ENCODE measurements at places on chromosomes 2 and 18.

DNA sequence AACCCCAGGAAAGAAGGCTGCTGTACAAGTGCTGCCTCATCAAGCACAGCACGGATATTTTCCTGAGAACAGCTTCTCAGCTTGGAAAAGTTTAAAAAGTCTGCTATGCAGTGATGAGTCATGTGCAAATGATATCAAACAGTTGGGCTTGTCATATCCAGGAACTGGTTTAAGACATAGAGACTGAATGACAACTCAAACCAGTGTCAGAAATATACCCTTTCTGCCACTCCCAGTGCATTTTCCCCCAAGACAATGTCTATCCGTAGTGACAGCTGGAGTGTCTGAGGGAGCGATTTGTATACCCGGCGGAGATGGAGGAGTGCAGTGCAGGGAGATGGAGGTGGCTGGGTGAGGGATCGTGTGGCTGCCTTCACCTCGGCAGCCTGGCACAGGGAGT is 28.2 kb downstream of the SOX11 start:
- no peak for DNase-seq

- DNase-seq: no peak
Observed at GRCh38 chr2:234952270-234953115, 676 bp downstream of the SH3BP4 start.

DNA sequence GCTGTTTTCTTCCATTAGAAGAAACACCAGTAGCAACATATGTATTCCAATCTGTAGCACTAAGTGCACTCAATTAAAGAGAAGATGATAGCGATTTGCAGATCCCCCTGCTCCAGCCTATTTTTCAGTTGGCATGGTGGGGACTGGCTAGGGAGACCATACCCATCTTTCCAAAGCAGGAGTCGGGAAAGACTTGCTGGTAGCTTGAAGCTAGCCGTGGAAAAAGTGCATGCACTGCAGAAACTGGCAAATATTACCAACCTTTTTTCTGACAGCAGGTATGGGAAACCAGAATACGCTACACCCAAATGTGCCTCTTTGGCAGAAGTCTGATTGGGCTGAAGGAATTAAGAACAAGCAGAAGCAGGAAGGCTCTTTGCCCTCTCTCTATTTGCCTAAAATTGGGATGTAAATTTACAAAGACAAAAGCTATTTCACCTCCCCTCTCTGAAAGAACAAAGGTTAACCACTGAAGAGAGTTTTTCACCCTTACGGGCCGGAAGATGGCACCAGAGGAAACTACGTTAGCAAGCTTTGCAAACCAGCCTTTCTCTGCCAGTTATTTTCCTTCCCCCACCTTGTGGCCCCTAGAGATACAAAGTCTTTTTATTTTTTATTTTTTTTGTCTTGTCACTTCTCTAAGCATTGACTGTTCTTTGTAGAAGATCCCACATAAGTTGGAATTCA is 273.1 kb downstream of the DLGAP1 start:
- DNase-seq: no peak

- no peak for DNase-seq
Observed at GRCh38 chr18:45236676-45237075, 378.6 kb upstream of the SLC14A2 start.

- DNase-seq: no peak
Observed at GRCh38 chr2:149360106-149360505, 29.7 kb downstream of the LYPD6 start.

- no peak for DNase-seq
Observed at GRCh38 chr2:85763831-85764230, 10.0 kb downstream of the ATOH8 start.

- DNase-seq: no peak
Observed at GRCh38 chr2:193946806-193947205, 1710.2 kb upstream of the SLC39A10 start.

GRCh38 chr18:475202-476031 is 25.1 kb downstream of the COLEC12 start:
- no peak for DNase-seq

DNA sequence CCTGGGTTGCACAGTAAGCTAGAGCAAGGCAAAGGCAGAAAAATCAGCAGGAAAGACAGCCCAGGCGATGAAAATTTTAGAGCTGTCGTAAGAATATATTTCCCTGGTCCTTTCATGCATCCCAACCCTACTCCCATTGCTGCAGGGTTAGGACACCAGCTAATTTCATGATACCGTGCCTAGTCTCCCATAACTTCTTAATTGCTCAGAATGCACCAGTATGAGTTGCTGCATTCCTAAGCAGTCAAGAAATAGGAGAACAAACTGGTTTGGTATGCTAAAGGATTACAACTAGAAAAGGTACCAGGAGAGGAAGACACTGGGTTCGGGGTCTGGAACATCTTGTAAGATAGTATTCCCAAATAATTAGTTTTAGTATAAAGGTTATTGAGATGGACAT is 269.4 kb upstream of the NRXN1 start:
- no peak for DNase-seq

- no peak for DNase-seq
Observed at GRCh38 chr2:40690036-40690435, 238.1 kb upstream of the SLC8A1 start.

- DNase-seq: no peak
Observed at GRCh38 chr2:234348081-234348480, 148.8 kb downstream of the ARL4C start.

DNA sequence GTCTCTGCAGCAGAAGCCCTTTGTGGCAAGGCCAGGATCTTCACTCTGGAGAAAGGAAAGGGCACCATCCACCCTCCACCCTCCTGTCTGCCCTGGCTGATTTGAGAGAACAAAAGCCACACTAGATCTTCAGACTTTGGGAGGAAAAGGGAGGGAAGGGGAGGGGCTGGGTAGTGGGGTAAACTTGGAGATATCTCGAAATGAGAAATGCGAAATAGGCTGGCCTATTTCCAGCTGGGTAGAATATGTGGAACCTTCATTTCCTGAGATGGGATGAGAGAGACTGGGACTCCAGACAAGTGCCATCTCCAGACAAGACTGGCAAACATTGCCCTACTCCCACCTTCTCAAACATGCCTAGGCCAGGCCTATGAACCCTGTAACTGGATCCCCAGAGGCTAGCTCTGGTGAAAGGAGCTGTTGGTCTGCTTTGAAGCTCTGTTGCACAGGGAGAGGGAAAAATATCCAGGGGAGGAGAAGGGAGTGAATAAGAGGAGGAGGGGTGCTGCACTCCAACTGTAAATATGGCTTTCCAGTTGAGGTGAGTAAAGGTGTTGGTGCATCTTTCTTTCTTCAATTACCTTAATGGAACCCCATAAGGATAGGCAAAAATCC is 1.7 kb downstream of the HOXD12 start:
- DNase-seq: no peak

- no peak for DNase-seq
Observed at GRCh38 chr2:26852405-26853306, 4.7 kb downstream of the DPYSL5 start.

DNA sequence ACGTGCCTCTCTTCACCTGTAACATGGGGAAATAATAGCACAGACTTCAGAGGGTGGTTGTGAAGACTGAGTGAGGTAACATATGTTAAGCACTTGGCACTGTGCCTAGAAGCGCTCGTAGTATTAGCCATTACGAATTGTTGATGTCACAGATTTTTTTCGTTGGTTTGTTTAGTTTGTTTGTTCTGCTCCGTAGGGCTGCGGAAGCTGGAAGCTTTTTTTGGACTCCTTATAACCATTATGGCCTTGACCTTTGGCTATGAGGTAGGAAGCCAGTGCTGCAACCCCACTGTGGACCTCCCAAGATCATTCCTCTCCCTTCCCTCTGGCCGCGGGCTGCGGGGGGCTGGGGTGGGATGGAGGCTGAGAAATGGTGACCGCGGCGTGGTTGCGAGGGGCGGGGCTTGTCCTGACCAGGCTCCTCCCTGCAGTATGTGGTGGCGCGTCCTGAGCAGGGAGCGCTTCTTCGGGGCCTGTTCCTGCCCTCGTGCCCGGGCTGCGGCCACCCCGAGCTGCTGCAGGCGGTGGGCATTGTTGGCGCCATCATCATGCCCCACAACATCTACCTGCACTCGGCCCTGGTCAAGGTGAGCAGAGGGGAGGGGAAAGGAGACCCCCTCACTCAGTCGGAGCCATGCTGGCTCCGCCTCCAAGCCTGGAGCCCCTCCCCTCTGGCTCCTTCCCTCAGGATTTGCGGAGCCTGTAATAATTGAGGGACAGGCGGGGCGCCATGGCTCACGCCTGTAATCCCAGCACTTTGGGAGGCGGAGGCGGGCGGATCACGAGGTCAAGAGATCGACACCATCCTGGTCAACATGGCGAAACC is 5.5 kb downstream of the SLC11A1 start:
- DNase-seq: no peak

GRCh38 chr2:1394709-1395408 is 18.4 kb upstream of the TPO start:
- no peak for DNase-seq

DNA sequence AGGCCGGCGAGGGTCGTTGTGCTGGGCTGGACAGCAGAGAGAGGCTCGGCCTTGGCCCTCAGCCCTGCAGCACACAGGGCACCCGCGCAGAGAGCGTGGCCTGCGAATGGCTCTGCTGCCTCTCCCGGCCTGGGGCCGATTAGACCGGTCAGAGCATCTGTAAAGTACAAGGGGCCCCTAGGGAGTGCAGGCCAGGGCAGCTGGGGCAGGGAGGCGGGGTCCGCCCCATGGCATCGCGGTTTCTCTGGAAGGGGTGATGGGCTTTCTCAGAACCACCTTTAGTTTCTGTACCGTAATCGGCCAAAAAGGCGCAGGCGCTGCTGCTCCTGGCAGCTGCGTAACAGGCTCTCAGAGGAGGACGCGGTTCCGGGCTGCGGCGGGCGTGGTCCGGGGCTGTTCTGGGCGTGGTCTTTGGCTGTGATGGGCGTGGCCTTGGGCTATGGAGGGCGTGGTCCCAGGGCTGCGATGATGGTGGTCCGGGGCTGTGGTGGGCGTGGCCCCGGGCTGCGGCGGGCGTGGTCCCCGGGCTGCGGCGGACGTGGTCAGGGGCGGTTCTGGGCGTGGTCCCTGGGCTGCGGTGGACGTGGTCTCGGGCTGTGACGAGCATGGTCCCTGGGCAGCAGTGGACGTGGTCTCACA is 1.5 kb upstream of the GPR148 start:
- peak; percentile 94 for DNase-seq

DNA sequence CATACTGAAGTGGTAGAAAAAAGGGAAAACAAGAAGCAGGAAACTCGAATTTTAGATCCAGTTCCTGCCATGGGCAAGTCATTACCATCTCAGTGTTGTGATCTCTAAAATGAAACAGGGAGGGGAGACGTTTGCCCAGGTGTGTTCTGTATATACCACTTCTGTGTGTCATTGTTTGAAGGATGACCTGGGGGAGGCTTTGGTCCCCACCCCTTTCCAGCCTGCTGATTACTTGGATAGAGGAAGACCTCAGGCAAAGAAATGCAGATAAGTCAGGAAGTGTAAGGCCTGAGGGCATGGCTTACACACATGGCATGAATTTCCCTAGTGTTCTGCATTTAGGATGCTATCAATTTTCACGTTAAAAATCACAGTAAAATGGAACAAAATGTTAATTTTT is 205.2 kb upstream of the CXCR4 start:
- DNase-seq: no peak

- no peak for DNase-seq
Observed at GRCh38 chr2:23397478-23397877, 12.5 kb downstream of the KLHL29 start.

DNA sequence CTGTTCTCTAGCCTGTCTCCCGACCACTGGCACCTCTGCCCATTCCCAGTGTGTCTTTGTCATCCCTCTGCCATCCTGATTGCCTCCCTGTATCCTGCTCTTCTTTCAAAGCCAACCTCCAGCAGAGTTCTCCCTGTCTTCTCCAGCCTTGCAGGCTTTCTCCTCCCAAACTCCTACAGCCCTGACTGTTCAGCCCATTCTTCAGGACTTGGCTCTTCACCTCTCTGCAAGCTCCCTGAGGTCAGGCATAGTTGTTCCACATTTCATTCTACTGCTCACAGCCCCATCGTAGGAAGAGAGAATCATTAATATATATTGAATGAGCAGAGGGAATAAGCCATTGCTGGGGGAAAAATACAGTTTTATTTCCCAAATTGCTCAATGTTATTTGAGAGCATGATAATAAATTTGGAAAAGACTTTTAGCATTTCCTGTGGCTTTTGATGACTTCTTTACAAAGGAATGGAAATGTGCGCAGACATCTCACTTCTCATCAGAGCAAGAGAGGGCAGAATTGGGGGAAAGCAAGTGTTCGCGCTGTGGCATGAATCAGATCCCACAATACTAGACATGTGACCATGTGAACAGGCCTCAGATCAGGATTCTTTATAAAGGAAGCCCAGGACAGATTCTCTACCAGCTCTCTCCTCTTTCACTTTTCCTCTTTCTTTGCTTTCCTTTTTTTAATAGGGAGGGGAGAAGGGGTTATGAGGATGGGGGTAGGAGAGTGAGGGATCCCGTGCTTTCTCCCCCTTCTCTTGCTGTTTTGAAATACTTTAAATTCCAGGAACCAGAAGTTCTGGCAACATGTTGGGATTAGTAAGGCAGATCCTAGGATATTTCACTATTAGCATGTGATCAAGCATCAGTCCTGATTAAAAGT is 37.4 kb downstream of the EPAS1 start:
- DNase-seq: no peak

GRCh38 chr2:132754392-132754791 is 84.4 kb upstream of the LYPD1 start:
- DNase-seq: no peak

DNA sequence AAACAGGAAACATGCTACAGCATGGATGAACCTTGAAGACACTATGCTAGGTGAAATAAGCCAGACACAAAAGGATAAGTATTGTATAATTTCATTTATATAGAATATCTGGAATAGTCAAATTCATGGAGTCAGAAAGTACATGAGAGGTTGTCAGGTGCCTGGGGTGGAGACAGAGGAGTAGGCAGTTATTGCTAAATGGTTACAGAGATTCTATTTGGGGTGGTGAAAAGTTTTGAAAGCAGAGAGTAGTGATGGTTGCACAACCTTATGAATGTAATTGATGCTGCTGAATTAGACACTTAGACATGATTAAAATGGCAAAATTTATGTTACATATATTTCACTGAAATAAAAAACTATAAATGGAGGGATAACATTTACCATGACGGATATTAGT is 197.4 kb downstream of the VAPA start:
- no peak for DNase-seq

- no peak for DNase-seq
Observed at GRCh38 chr18:78293940-78294541, 685.6 kb upstream of the SALL3 start.

GRCh38 chr2:224776795-224777558 is 60.8 kb upstream of the CCDC195 start:
- no peak for DNase-seq

GRCh38 chr2:101267671-101268656 is 15.3 kb downstream of the CNOT11 start:
- DNase-seq: no peak
